ENCODE measurements at places on chromosomes 7 and 10.

DNA sequence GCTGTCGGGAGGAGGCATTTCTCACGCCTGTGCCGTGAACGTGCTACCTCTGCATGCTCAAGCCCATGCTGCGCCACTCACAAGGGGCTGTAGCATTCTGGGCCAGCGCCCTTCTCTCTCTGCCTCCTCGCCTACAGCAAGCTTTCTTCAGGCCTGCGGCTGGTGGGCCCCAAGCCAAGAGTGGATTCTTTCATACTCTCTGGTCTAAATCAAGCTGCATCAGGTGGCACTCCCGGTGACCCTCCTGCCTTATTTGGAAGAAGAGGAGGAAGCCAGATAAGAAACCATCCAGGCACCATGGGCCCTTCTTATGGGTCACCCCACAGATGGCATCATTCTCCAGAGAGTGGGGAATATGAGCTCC is 86.7 kb upstream of the DUSP5 start:
- no peak for DNase-seq

DNA sequence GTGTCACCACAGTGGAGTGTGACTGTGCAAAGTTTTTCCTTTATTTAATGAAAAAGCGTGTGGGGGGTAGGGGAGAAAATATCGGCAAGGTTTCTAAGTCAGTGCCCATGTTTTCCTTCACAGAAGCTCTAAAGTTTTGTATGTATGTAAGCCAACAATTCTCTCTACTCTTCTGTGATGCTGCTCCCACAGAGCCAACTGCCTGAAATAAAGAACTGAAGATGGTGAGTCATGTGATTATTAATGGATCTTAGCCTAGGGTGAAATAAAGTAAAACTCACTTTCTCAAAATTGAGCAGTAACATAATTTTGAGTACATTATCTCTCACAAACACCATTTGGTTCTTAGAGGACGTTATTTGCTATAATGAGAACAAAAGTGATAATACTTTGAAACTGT is 143.7 kb downstream of the ELMO1 start:
- no peak for DNase-seq

- DNase-seq: peak; percentile 72
These were observed 56.7 kb downstream of the IDE start for GRCh38 chr10:92517034-92517655.

DNA sequence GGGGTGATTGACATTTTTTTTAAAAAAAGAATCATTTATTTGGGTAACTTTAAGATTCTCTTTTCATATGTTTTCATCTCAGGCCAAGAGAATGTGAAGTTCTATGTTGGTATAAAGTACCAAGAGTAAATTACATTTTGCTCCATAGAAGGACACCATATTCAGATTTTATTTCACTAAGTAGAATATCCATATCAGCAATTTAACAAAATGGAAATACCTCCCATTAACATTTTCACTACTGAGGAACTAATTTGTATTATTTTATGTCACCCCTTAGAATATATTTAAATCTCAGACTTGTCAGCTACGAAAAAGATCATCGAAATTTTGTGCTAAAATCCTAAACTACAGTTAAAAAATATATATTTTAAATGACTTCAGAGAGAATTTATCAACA is 274.3 kb downstream of the SEMA3D start:
- DNase-seq: no peak

DNA sequence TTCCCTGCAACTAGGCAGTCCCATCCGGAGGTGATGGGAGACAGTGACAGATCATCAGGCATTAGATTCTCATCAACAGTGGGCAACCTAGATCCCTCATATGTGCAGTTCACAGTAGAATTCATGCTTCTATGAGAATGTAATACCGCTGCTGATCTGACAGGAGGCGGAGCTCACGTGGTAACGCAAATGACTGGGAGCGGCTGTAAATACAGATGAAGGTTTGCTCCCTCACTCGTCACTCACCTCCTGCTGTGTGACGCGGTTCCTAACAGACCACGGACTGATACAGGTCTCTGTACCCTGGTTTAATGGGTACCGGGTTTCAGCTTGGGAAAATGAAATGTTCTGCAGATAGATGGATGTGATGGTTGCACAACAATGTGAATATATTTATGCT is 47.8 kb upstream of the PIK3AP1 start:
- DNase-seq: no peak

GRCh38 chr10:71561003-71561574 is 158.5 kb downstream of the C10orf105 start:
- no peak for DNase-seq

- DNase-seq: no peak
These were observed 94.2 kb downstream of the HIP1 start for GRCh38 chr7:75644589-75644988.

DNA sequence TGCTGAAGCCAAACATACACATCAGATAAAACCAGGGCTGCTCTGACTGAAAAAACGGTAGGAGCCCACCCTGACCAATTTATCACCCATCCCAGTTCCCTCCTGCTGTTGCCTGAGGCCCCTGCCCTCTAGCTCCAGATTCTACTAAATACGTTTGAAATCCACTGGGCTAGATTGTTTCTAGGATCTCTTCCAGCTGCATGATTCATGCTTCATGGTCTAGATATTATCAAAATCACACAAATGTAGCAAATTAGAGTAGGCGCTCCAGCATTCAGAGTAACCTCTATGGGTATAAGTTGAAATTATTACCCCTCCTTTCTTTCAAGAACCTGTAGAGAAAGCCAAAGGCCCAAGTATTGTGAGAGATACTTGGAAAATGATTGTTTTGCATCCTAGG is 151.2 kb upstream of the FAM13C start:
- DNase-seq: no peak

DNA sequence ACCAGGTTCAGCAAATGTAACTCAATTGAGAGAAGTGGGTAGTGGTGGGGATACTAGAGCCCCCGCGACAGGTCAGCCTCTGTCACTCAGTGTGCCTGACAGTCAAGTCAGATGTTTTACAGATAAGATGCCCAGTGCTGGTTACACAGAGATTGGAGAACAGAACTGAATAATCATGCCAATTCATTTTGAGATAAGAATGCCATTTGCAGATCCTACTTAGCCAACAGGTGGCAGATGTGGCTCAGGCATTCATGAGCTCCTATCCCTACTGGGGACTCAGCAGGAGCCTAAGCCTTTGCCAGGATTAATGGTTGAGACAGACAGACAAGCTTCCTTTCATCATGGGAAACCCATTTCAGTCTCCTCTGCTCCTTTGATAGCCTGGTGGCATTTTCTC is 137.8 kb downstream of the MAPK8 start:
- peak; percentile 92 for DNase-seq

DNA sequence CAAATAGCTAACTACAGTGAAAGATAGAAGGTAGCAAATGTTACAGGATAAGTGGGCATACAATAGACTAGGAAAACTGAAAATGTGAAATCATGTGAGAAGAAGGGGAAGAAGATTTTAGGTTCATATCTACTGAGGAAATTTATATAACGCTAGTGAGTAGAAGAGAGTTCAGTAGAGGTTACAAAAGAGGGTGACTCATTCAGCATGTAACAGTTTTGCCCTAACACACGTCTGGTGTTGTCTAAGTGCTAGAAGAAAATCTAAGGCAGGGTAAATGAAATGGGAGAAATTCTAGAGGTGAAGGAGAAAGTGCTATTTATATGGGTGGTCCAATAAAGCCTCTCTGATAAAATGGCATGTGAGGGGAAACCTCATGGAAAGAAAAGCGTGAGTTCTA is 731.4 kb upstream of the POT1 start:
- no peak for DNase-seq

GRCh38 chr10:32337350-32337749 is 9.6 kb downstream of the EPC1 start:
- DNase-seq: no peak

GRCh38 chr7:39633563-39634477 is 10.4 kb downstream of the RALA start:
- DNase-seq: no peak

DNA sequence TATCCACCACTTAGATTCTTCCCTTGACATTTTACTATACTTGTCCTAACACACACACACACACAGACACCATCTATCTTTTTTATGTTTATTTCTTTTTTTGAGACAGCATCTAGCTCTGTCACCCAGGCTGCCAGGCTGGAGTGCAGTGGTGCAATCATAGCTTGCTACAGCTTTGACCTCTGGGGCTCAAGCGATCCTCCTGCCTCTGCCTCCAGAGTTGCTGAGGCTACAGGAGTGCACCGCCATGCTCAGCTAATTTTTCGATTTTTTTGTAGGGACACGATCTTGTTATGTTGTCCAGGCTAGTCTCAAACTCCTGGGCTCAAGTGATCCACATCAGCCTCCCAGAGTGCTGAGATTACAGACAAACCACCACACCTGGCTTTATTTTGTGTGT is 16.7 kb downstream of the WIPI2 start:
- DNase-seq: no peak

DNA sequence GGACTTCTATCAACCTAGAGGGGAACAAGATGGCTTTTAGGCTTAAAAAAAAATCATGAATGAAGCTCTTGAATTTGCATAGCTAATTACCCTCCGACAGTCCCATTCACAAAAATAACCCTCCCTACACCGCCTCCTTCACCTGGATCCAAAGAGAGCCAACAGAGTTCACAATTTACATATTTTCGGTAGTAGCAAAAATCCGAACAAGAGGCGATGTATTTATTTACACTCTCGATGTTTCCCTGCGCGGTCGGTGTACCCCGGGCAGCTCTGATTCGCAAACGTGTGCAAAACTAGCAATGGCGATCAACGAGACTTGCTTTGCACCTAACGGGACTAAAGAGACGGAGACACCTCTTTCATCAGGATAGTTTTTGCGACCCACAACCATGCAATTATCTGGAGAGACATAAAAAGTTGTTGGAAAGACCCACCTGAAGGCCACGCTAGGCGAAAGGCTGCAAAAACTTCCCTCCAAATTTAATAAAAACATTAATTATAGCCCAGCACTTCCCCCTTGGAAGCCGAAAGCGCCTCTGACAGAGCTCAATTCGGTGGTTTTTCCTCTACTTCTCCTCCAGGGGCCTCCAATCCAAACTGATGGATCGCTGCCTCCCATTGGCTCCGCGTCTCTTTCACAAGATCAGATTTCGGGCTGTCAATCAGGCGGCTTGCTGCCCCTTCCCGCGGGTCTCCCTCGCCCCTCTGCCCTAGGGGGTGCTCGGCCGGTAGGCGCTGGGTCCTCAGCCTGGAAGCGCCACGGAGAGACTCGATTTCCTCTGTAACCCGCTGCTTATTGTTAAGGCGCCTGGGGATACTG is at the start of gene ETV1:
ETV1 (minus strand) TSS at position 541 of the 823 bp plus-strand sequence. CDS start 614 bp downstream, outside the sequence.
- DNase-seq: peak; percentile 77

DNA sequence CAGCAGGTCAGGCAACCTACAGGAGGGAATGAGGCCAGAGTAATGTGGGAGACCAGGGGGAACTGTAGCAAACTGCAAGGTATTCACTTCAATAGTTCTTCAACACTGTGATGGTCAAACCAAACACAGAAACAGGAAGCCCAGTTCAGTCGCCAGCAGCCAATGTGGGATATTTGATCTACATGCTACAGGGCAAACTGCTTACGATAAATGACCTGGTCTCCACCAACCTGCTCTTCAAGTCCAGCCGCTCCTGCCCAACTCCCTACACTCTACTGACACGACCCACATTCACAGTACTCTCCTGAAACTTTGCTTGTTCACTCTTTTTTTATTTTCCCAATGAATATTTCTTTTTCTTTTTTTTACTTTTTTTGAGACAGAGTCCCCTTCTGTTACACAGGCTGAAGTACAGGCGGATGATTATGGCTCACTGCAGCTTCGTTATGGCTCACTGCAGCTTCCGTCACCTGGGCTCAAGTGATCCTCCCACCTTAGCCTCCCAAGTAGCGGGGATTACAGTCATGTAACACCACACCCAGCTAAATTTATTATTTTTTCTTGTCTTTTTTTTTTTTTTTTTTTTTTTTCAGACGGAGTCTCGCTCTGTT is 42.1 kb downstream of the MDH2 start:
- DNase-seq: no peak

GRCh38 chr10:58299580-58299979 is 30.6 kb downstream of the CISD1 start:
- DNase-seq: peak; percentile 67

- peak; percentile 78 for DNase-seq
These were observed 5.4 kb upstream of the ZFYVE27 start for GRCh38 chr10:97731346-97732051.

GRCh38 chr7:94579470-94579869 is 69.9 kb downstream of the CASD1 start:
- DNase-seq: no peak

DNA sequence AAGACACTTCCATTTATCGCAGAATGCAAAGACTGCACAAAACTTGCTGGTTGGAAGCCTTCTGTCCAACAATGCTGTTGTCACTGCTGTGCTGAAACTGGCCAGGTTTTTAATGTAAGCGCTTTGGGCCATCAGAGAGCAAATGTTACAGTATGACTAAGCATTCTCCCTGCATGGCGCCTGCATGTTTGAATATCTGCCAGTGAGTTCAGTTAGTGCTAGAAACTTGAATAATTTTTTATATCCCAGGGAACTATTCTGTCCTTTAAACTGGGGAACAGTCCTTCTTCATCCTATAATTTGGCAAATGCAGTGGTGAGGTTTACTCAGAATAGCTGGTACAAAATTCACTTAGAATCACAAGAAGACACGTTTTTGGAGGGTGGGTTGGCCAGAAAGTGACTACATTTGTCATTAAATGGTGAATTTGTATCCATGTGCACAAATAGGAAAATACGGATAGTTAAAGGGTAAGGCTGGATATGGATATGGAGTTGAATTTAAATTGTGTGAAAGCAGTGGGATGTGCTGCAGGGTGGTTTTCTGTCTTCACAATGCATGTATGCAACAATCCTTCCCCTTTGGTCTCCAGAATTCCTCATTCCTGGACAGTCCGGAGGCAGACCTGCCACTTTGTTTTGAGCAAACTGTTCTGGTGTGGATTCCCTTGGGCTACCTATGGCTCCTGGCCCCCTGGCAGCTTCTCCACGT is 1.7 kb downstream of the ABCC2 start:
- no peak for DNase-seq

DNA sequence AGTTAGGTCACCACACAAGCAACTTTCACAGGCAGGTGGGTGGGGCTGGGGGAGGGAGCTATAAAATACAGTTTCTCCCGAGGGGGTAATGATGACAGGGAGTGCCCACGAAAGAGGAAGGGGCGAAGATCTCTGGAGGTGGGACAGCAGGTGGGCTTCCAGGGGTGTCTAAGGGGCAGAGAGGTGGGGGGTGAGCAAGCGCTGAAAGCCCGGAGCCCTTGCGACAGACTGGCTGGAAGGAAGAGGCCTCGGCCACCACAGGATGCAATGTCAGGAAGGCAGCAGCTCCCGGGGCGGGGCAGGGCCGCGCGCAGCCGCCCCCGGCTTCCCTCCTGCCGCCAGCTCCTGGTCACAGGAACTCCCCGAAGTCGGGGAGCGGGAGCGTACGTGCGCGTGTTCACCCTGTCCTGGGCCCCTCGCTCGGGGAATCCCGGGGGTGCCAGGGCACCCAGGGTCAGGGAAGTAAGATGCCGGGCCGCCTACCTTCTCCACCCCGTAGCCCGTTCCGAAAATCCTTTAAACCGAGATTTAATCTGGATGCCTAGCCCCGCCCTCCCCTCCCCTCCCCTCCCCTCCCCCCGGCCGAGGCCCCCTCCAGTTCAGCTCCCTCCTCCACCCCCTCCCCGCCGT is 105.2 kb upstream of the PPIF start:
- peak; percentile 61 for DNase-seq

- no peak for DNase-seq
These were observed 84.6 kb downstream of the KAT6B start for GRCh38 chr10:74910976-74911350.
